H4 (cell line): ENCODE measurements at places on chromosomes 11 and 22. TPM values are rescaled to one million over a fixed set of nuclear protein-coding genes. Genes with fewer than 3 reads are reported as not detected.

Gene OR5AL1
- total RNA-seq = not detected in 2 replicates

Gene ZNF215
- 10.7 TPM in 2 replicates for total RNA-seq

DNA sequence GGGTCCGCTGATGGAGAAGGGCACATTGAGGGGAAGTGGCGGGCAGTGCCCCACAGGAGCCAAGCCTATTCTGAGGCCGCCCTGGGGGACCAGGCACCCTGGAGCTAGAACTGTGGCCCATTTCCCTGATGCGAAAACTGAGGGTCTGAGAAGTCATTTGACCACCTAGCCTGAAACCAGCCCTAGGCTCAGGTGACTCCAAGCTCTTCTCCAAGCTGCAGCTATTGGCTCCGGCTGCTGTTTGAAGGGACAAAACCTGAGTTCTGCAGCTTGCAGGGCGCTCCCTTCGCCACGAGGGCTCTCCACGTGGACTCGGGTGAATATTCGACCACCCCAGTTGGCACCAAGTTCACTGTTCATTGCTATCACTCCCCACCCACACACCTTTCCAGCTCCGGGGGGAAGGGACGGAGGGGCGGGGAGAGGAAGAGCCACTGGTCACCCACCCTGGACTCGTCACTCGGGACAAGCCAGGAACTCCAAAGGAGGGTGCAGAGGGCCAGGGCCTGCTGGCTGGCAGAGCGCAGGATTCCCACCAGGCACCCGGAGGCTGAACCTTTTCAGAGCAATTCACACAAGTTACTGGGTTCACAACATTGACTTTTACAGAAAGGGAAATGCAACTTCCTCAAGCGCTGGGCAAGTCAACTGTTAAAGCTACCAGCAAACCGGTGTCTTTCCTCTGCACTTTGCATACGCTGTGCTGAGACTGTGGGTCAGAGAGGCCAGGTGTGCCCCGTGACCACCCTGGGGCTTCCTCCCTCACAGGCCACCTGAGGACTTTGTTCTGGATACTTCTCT lies 1.1 kb upstream of the RAC2 start:
- DNase-seq = no peak

- no peak for DNase-seq
Observed at GRCh38 chr11:2475136-2475918, 30.5 kb downstream of the KCNQ1 start.

DNA sequence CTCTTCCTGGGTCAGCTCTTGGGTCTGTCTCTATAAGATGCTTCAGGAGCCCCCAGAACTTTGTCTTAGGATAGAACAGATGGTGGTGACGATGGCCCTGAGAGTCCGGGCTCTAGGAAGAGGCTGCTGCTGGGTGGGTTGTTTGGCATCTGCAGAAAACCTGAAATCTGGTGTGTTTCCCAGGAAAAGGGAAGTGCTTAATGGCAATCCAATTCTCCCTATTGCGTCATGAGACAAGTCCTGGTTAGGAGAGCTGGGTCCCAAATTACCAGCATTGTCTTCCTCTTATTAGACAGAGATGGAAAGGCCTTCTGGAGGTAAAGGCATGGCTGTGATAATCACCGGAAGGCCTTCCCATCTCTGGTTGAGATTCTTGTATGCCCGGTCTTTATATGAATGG lies 48.9 kb upstream of the GRAMD1B start:
- DNase-seq = no peak

DNA sequence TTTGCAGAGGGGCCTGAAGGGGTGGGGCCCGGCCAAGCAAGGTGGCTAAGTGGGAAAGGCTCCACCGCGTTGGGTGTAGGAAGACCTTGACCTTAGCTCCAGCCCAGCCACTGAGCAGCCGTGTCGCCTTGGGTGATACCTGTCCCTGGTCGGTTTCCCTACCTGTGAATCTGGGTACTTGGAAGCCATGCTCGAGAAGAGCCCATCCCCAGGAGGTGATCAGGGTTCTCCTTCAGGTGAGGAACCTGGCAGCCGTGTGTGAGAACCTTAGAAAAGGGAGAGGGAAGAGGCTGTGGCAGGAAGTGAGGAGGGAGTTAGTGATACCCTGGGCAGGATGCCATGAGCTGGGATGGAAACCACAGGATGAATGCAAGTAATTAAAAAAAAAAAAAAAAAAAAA lies 21.6 kb downstream of the PPARA start:
- peak; percentile 92 for DNase-seq

- no peak for DNase-seq
Observed at GRCh38 chr22:46082633-46083032, 67.7 kb upstream of the PPARA start.

DNA sequence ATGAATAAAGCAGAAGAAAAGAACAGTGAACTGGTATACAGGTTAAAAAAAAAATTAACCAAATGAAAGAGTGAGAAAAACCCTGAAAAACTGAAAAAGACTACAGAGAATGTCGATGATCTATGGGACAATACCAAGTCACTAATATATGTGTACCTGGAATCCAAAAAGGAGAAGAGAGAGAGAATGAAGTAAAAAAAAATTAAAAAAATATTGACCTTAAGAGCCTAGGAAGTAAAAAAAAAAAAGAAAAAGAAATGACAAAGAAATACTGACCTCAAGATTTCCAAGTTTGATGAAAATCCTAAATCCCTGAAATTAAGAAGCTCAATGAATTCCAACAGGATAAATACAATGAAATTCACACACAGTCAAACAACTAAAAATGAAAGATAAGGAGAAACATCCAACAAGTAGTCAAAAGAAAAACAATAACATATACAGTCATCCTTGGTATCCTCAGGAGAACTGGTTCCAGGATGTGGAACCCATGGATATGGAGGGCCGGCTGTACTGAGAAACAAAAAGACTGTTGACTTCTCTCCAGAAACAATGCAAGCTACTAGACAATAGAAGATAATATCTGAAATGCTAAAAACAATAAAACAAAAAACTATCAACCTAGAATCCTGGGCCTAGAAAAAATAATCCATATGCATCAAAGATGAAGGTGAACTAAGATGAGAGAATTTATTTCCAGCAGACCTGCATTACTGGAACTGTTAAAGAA lies 33.5 kb upstream of the SERPIND1 start:
- no peak for DNase-seq

DNA sequence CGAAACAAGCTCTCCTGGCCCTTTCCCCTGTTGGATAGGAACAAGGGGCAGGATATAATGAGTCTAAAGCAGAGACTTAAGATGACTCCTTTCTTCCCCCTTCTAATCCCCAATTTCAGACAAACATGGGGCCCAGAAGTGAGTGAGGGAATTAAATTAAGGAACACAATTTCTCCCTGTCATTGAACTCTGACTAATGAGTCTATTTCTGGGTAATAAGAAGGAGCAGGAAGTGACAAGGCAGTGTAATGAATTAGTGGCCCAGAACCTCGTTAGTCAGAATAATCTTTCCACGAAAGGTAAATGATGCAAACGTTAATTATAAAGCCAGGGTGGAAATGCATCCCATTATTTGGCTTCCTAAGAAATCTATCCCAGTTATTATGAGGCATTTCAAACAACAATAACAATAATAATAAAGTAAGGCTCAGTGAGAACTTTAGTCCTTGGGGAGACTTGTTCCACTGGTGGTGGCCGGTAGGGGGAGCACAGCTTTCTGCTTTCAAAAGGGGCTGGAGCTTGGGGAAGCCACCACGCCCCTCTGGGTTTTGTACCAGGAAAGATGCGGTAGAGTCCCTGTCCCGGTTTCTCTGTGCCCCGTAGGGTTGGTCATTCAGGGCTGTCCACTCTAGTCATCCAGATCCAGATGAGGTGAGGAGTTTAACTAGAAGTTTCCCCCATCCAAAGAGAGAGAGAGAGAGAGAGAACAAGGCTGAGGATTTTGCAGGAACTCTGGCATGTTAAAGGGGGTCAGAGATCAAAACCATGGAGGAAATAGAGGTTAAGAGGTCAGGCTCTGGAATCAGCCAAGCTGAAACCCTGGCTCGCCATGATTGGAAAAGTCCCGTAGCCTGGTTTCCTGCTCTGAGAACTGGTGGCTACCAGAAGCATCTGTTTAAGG lies 298.3 kb downstream of the NTM start:
- peak; percentile 53 for DNase-seq

GRCh38 chr11:9386901-9387300 lies 2.4 kb downstream of the IPO7 start:
- no peak for DNase-seq

GRCh38 chr11:64744544-64745188 lies 724 bp upstream of the RASGRP2 start:
- no peak for DNase-seq
